ENCODE measurements at places on chromosomes 2 and 18. TPM values are rescaled to one million over a fixed set of nuclear protein-coding genes. Genes with fewer than 3 reads are reported as not detected.

- no peak for DNase-seq
Observed at GRCh38 chr2:41937921-41938708, 109.7 kb upstream of the PKDCC start.

SPC25 gene
- total RNA-seq: not detected

DNA sequence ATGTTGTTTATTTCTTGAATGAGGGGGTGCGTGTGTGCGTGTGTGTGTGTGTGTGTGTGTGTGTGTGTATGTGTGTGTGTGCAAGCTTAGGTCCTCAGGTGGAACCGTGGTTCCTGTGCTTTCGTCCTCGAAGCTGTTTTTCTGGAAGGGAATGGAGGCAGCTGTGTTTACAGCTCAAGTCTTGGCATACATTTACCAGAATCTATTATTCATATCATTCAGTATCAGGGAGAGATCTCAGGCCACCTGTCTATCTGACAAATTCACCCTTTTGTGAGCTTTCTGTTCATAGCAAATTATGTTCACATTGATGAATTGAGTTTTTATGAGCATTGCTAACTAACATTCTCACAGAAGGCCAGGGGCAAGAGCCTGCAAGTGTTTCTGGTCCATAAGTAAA, 550.4 kb downstream of the ARHGAP15 start:
- no peak for DNase-seq

ASXL3 gene
- total RNA-seq: 0.13 TPM

CACNB4 gene
- 4.1 TPM for total RNA-seq

- DNase-seq: no peak
Observed at GRCh38 chr2:10271946-10272345, 30.8 kb upstream of the HPCAL1 start.

DNA sequence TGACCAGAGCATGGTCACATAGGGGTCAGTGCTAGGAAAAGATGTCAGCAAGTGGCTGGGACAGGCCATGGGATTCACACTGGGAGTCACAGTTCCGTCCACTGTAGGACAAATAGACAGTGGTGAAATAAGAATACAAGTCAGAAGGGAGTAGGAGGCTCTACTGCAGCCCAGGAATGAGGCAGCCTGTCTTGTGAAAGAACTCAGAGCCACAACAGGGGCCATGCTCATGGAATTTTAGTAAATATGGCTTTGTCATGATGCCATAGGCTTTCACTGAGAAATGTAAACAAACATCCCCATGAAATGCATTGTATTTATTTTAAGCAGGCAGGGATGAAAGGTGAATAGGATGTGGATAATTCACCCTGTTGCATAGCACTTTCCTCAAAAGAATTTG, 504.3 kb downstream of the SOX11 start:
- no peak for DNase-seq

MYCN gene
- not detected for total RNA-seq

GRCh38 chr2:134335601-134336000, 81.7 kb downstream of the MGAT5 start:
- DNase-seq: no peak

UNC80 gene
- total RNA-seq: not detected

DNA sequence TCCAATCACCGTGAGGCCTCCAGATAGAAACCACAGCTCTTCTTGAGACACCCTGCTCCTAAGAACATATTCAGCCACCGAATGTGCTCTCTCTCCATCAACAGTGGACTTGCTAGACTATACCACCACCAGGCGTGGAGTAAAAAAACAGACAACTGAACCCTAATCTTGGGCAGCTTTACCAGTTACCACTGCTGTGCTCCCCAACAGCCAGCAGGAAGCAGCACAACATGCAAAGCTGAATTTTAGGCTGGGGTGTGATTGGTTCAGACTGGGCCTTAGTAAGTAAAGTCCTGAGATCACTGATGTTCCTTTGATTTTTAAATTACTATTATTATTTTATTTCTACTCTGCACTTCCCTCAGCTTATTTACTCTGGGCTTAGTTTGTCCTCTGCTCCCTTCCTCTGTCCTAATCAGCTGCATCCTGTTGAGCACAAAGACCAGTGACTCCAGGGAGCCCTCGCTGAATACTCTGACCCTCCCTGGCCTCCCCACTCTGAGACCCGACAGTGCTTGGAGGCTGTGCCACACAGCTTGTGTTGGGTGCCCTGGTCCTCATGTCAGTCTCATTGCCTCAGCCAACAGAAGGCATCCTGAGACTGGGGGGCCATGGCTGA, 21.9 kb downstream of the MRPL35 start:
- DNase-seq: no peak
